ENCODE measurements at places on chromosomes 5 and 9.

- no peak for DNase-seq
These were observed 146.4 kb downstream of the PALM2AKAP2 start for GRCh38 chr9:109926421-109926869.

DNA sequence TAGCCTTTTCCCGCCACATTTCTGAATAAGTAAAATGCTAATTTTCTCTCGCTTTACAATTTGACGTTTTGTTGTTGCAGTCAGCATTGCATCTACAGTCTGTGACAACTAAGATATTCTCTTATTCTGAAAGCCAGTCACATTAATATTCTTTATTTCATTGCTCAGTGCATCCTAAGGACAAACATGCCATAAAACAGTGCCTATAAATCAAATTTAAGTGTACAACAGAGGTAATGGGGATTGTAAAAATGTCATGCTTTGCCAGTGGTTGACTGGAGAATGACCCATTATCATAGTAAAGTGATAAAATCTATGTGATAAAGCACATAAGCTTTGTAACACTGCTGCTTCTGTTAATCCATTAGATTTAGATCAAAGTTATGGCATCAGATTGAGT is 1850.0 kb upstream of the ACO1 start:
- DNase-seq, result no peak

GRCh38 chr9:108386859-108387384 is 468.9 kb downstream of the ACTL7B start:
- no peak for DNase-seq

DNA sequence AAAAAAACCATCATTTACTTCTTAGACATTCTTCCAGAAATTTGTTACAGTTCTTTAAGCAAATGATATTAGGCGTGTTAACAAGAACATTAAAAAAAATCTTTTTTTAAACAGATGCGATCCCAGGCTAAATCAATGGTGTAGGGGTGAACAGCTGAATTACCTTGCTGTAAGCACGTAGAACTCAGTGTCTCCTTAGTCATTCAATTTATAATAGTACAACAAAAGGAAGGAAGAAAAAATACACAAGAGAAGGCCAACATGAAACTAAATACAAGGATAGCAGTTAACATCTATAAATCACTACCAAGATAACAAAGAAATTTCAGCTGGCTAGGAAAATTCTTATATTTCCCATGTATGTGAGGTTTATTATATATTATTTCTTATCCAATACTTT is 35.4 kb downstream of the AGXT2 start:
- no peak for DNase-seq

DNA sequence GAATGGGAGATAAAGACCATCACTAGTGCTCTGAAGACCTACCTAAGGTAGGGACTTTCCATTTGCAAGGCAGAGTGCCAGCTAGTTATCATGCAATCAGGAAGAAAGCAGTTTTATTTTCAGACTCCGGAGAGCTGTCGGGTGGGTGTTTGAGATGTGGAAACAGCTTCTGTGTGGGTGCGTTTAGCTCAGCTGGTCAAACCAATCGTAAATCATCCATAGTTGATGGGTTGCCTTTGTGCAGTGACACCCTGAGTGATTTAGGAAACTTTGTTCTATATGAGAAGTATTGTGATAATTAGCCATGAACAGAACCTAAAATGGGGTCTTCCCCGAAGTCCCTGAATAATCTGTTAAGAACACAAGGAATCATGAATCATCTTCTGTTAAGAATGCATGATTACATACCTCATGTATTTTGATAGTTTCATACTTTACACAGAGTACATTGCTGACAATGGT is 284.3 kb downstream of the ARHGAP26 start:
- peak; percentile 7 for DNase-seq

- DNase-seq, result no peak
These were observed 158.5 kb upstream of the ELL2 start for GRCh38 chr5:96120120-96120519.

- DNase-seq, result no peak
These were observed 35.0 kb downstream of the PTTG1 start for GRCh38 chr5:160456480-160457177.

- DNase-seq, result no peak
These were observed 158.5 kb upstream of the CLINT1 start for GRCh38 chr5:158017469-158017868.

DNA sequence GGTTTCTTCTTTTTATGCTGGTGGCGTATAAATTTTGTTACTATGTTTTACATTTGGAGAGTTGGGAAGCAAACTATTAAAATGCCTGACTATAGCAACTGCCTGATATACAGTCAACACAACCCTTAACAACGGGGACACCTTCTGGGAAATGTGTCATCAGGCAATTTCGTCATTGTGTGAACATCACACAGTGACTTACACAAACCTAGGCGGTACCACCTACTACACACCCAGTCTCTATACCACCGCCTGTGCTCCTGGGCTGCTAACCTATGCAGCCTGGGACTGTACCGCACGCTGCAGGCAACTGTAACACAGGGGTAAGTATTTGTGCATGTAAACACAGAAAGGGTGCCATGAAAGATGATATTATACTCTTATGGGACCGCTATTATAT is 1.3 kb upstream of the CDHR2 start:
- DNase-seq, result peak; percentile 24

- no peak for DNase-seq
These were observed 183.5 kb downstream of the SNX18 start for GRCh38 chr5:54700986-54701578.

- DNase-seq, result no peak
These were observed 17.9 kb downstream of the SLC36A3 start for GRCh38 chr5:151285683-151286082.

- DNase-seq, result no peak
These were observed 29.5 kb downstream of the POU4F3 start for GRCh38 chr5:146368137-146368536.

DNA sequence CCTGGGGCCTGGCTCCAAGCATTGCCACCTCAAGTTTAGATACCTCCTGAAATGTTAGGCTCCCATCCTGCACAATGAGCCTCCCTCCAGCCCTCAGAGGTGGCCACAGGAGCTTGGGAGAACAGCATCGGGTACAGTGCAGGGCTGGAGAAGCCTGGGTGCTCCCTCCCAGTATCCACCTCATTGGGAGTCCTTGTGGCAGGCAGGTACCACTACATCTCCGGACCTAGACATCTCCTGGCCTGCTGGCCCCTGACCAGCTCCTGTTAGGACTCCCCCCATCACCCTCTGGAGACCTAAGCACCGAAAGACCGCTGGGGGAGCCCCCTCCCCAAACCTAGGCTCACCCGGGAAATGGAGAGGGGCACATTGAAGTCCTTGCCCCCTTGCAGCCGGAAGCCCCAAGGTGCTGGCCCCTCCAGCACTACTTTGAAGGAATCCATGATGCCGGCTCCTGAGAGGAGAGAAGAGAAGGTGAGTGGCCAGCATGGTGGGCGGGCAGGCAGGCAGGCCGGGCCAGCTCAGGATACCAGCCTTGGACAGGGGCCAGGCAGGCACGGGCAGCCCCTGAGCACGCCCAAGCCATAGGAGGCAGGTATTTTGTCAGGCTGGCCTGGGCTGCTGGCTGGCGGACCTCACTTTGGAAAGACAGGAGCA is 1.2 kb downstream of the PDLIM7 start:
- no peak for DNase-seq

- no peak for DNase-seq
These were observed 191.3 kb downstream of the DMAC1 start for GRCh38 chr9:7608261-7608660.

DNA sequence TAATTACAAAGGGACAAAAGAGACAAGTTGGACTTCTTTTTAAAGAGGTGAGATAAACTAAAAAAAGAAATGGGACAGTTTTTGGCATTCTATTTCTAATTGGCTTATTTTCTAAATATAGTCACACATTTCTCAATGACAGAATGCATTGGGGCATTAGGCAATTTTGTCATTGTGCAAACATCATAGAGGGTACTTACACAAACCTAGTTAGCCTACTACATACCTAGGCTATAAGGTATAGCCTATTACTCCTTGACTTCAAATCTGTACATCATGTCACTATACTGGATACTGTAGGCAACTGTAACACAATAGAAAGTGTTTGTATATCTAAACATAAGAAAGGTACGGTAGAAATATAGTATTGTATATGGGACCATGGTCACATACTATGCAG is 56.1 kb downstream of the LSM11 start:
- DNase-seq, result no peak

DNA sequence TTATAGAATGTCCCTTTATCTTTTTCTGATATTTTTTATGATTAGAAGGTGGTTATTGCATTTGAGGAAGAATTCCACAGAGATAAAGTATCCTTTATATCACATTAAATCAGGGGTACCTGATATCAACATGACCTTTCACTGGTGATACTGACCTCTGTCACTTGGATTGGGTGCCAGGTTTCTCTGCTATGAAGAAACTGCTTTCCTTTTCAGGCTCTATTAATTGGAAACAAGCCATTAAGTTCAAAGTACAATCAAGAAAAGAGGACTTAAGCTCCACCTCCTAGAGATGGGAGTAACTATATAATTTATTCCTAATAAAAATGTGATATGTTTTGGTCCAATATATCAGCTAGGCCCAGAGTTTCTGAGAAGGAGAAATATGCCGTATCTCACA is 514.6 kb upstream of the TYRP1 start:
- no peak for DNase-seq

DNA sequence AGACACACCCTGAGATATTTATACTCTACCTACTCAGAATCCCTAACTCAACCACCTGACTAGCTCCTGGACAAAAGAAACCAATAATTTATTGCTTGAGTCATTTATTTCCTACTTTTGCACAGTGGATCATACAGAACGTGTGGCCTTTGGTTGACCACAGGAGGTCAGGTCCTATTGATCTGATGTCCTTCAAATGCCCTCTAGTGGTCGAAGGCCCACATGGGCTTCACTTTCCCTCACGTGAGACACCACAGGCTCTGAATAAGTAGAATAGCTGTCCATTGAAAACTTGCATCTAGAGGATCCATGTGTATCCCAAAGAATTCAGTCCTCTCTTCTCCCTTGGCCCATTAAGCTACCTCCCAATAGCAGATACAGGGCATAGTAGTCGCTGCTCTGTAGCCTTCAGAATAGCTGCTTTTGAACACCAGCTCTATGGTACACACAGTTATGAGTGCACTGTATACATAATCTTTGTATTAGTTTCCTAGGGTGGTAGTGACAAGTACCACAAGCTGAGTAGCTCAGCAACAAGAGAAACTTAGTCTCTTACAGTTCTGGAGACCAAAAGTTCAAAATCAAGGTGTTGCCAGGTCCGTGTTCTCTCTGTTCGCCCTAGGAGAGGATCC is 177.6 kb upstream of the SMARCA2 start:
- no peak for DNase-seq

GRCh38 chr9:70488098-70488792 is 73.8 kb upstream of the KLF9 start:
- no peak for DNase-seq

DNA sequence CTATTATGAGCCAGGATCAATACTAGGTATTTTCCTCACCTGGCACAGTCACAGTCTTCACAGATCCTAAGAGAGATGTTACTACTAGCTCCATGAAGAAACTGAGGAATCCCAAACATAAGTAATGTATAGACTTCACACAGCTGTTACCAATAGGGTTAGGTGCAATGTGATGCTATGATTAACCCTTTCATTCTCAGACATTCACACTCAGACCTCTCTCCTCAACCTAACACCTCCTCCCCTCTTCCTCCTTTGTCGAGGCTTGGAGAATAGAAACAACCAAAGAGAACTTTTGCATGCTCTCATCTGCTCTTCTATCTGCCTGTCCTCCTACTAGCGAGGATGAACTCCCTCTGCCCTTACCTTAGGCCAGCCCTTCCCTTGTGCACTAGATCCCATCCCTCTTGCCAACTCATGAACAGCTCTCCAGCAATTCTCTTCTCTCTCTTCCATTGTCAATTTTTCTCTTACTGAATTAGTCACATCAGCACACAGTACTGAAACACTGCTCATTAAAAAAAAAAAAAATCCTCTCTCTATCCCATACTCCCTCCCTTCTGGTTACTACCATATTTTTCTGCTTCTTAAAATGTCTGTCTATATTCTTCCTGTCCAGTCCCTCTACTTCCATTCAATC is 47.7 kb downstream of the MAPKAP1 start:
- no peak for DNase-seq

- no peak for DNase-seq
These were observed 3.3 kb downstream of the RNF20 start for GRCh38 chr9:101536938-101537337.

- no peak for DNase-seq
These were observed 248.2 kb downstream of the EFNA5 start for GRCh38 chr5:107422494-107422893.

- no peak for DNase-seq
These were observed 473 bp downstream of the ZBTB34 start for GRCh38 chr9:126860757-126861466.

GRCh38 chr5:8683496-8683895 is 814.5 kb downstream of the MTRR start:
- no peak for DNase-seq

- DNase-seq, result no peak
These were observed 5.8 kb upstream of the PAPPA start for GRCh38 chr9:116147821-116148220.

DNA sequence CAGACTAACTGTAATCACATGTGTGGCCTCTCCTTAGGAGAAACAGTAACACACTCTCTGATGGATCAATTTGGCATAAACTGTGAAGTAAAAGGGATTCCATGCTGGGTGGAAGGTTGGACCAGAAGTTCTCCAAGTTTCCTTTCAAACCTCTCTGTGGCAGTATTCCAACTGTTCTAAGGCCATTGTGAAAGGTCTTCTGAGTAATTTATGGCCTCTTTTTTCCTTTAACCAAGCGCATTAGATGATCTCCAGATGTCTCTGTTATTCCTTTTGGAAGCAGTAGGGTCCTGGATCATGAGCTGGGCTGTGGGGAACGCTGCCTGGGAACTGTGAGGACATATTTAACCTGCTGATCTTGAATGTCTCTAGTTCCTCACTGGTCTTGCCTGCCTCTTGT is 80.6 kb upstream of the IL6ST start:
- no peak for DNase-seq

All from CD4-positive, alpha-beta T cell treated with Interleukin-6 at 100 ng/mL for 8 hours (primary cell).